ENCODE measurements at places on chromosomes 7 and 10. TPM values are rescaled to one million over a fixed set of nuclear protein-coding genes. Genes with fewer than 3 reads are reported as not detected.

- DNase-seq = no peak
Measured at GRCh38 chr7:30084212-30084611, 50.6 kb upstream of the MTURN start.

DNA sequence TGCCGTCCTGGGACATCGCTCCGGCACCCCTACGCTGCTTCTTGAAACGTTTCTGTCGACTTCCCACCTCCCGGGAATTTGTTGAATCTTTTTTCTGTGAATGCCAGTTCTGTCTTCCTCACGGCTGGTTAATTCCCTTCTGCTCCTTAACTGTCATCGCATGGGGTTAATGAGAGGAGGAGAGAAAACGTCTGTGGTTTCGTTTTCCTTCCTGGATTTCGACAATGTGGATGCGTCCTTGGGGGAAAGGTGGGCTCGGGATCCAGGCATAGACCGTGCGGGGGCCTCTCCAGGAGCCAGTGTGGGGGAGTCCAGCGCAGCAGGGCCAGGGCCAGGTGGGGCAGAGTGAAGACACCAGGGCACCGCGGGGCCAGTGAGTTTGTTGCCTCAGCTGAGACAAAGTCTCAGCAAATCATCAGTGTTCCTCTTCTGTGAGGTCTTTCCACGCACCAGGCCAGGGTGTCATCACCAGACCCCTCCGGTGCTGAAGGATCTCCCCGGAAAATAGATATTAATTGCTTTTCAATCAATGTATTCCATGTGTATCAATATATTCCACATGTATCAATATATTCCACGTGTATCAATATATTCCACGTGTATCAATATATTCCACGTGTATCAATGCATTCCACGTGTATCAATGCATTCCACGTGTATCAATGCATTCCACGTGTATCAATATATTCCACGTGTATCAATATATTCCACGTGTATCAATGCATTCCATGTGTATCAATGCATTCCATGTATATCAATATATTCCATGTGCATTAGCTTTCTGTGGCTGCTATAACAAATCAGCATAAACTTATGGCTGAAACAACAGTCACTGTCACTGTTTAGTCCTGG lies 33.7 kb upstream of the CFAP46 start:
- no peak for DNase-seq

AQP1 gene
- total RNA-seq = 35.6 TPM

GIMAP7 gene
- total RNA-seq = not detected

DNA sequence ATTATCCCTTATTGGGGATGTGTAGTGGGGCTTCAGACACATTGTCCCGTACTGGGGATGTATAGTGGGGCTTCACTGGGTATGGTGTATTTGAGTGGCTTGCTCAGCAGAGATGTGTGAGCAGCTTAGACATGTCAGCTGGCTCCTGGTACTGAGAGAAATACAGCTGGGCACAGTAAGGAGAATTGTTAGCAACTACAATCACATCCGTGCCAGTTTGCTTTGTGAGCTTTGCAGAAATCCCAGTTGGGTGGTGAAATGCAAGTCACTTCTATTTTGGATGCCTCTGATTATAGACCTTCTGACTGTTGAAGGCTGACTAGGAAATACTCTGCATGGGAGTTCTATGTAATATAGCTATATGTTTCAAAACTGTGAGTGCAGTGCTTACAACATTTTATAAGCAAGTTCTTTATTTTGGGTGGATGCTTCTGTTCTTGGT lies 10.8 kb downstream of the CCNY start:
- DNase-seq = no peak

CLDN4 gene
- total RNA-seq = 0.48 TPM

ADCY1 gene
- total RNA-seq = 22.9 TPM

GRCh38 chr7:135372222-135372621 lies 137.7 kb downstream of the CNOT4 start:
- DNase-seq = no peak

DNA sequence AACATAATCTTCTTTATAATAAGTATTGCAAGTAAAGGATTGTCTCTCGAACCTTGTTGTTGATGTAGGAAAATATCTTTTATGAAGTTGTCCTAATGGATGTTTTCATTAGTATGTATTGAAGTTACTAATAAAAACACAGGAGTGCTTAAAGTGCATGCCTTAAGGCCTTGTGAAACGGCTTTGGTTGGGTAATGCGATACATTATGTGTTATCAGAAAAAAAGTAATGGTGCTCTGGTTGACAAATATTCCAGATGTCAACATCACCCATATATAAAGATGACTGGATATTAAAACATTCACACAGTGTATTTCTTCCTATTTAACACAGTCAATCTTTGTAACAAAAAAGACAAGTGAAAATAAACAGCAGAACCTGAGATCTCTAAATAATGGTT lies 310.7 kb downstream of the PRKG1 start:
- DNase-seq = no peak

GRCh38 chr7:73521636-73522104 lies 423 bp downstream of the BAZ1B start:
- no peak for DNase-seq

GRCh38 chr7:141649865-141650634 lies 51.9 kb downstream of the DENND11 start:
- peak; percentile 94 for DNase-seq

MRLN gene
- not detected for total RNA-seq

- no peak for DNase-seq
Measured at GRCh38 chr10:101231092-101231491, 1.8 kb upstream of the LBX1 start.

DNA sequence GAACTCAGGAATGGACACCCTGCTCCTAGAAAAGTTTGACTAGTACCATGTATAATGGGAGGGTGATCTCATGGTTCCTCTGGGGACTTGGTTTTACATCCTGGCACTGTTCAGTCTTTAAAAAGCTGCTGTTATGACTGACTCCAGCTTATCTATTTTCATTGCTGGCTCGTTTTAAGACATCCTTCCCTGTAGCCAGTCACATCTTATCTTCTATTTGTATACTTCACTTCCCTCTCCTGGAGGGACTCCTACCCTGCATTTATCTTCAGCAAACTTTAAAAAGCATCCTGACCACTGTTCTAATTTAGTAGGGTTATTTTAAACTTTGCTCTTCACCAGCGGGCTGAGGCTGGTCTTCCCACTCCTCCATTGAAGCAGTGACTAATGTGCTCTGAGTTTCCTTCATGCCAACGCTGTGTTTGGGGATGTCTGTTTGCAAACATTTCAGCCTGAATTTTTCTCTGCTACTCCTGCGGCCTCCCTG lies 72.9 kb upstream of the ARMC3 start:
- DNase-seq = peak; percentile 74

GRCh38 chr7:134209322-134210015 lies 82.3 kb downstream of the LRGUK start:
- DNase-seq = no peak

AMZ1 gene
- 1.1 TPM for total RNA-seq

DNA sequence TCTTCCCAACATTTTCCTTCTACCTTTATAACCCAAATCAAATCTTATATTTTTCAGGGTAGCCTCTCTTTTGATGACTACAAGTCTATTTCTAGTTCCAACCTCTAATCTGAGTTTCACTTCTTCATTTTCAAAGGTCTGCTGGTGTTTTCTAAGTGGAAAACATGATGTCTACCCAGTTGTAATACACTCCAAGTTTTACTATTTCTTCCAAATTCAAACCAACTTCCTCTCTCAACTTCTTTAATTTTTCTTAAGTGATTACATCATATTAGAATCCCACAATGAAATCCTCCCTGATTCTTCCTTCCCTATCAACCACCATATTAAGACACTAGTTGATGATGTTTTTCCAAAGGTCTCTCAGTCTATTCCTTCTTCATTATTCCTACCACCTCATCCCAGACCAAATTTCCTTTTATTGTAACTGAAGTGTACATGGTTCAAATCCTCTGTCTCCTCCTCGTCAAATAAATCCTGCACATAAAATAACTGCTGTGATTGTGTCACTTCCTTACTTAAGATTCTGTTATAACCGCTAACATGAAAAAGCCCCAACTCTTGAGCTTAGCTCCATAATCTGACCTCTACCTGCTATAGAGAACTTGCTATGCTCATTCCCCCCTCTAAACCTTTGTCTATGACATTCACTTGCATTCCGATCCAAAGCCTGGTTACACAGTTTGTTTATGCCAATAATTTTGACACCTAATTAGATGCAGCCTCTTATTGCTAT lies 12.7 kb downstream of the TAS2R38 start:
- DNase-seq = no peak

SOSTDC1 gene
- total RNA-seq = 1.7 TPM

MYO1G gene
- 0.21 TPM for total RNA-seq

GDF2 gene
- 3.5 TPM for total RNA-seq

FGF8 gene
- 12.8 TPM for total RNA-seq

GRCh38 chr10:69801094-69801433 lies 642 bp upstream of the COL13A1 start:
- DNase-seq = peak; percentile 62

DNA sequence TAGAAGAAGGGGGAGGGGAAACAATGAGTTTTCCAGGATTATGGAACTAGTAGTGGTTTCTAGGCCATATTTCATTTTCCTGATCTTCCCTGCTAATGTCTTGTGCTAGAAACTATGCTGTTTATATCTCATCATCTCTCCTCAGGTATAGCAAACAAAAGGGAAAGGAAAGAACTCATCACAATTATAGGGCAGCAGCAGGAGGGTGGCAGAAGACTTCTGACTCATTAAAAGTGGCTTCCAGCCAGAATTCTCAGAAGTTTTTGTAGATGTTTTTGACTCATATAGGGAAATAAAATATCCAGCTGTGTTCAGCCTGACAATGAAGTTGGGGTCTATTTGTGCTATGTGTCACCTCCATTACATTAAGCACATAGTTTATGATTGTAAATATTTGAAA lies 6.5 kb downstream of the AHR start:
- DNase-seq = no peak

DNA sequence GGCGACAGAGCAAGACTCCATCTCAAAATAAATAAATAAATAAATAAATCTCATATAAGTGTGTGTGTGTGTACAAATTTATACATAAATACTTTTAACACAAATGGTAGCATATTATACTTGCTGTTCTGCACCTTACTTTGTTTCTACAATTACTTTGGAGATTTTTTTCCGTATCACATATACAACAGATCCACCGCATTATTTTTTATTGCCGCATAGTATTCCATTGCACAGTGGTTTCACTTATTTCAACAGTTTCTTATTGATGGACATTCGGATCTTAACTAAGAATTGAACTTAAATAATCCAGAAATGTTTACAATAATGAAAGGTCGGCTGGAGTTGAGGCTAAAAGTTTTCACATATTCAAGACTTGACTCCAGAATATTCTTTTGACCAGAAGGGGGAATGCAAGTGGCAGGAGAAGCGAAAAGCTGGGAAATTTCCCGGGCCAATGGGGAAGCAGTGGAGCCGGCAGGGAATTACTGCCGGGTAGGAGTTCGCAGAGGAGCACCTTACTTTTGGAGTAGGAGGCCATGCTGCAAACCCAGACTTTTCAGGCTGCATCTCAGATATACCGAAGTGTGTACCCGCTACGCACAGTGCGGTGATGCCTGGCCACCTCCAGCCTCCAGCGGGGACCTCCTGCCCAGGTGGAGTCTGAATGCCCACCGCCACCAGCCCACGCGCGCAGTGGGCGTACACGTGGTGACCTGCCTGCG lies 415 bp upstream of the CNNM1 start:
- DNase-seq = no peak

TAS2R40 gene
- total RNA-seq = not detected

NRG3 gene
- 0.42 TPM for total RNA-seq

DNA sequence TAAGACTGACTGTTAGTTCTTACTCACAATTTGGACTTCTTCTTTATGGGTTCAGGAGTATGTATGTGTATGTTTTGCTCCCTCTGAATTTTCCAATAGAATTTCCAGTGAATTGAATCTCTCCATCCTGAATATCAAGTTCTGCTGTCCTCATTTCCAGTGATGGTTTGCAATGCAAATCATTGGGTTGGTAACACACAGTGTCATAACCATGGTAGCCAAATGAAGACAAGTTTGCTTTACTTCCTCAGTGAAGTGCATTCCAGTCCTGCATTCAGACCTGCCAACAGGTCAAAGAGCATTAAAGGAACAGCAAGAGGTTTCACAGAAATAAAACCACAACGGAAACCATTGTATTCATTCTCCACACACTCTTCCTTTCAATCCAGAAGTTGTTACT lies 15.2 kb downstream of the ITPRID1 start:
- DNase-seq = no peak

DNA sequence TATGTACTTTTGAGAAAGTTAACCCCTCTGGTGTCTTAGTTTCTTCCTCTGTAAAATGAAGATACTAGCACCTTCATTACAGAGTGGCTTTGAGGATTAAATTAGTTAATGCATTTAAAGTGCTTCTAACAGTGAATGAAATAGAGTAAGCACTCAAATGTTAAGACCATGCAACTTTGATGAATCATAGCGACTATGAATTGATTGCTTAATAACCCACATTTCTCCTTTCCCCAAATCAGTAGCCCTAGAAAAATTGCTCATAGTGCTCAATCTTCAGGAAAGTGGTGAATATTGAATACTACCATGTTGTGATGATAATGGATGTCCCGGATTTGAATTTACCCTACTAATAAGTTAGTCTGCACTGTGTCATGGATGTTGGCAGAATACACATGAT lies 48.1 kb downstream of the CD36 start:
- peak; percentile 54 for DNase-seq

- no peak for DNase-seq
Measured at GRCh38 chr7:142001163-142001874, 5.6 kb downstream of the MGAM start.

DNA sequence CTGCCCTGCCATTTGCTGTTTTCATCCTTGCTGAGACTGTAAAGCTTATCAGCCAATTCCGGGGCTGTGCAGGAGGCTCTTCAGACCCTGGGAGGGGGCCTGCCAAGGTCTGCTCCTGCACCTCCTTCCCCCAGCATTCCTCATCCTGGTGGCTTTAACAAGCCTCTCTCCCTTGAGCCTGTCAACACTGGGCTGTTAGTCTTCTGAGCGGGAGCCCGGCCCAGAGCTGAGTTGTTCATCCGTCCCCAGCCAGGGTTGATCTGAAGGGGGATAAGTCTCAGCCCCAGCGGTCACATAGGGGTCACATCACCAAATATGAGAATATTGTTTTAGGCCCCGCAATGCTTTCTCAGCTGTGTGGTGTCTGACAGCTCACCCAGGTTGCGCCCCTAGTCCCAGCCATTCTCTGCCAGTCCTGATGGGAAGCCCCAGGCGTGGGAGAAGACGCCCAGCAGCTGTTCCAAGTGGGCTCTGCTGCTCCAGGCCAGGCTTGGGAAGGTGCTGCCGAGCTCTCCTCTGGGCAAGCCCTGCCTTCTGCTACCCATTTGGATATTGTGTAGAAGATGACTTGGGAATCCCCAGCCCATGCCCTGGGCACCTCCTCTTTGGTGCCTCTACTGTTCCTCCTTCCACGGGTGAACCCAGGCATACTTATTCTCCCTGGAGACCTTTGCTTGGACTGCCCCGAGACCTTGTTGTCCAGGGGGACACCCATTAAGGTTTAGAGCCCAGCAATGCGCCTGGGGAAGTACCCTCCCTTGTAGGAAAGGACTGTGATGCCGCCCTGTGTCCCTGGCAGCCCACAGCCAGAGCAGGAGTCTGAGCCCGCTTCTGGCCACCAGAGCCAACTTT lies 23.5 kb upstream of the TRIM8 start:
- peak; percentile 71 for DNase-seq

GRCh38 chr10:18479502-18479901 lies 171.9 kb downstream of the NSUN6 start:
- no peak for DNase-seq

ITPRID1 gene
- total RNA-seq = not detected

PLEKHS1 gene
- total RNA-seq = not detected

All from cardiac muscle cell (in vitro differentiated cells and primary cell).